Natural killer cell (primary cell): ENCODE measurements at places on chromosomes 6 and 20. TPM values are rescaled to one million over a fixed set of nuclear protein-coding genes. Genes with fewer than 3 reads are reported as not detected.

NELFCD gene
- 75.7 TPM for total RNA-seq

CFAP61 gene
- total RNA-seq = 1.0 TPM

SYCP2 gene
- total RNA-seq = 8.6 TPM

HLA-G gene
- 4.0 TPM for total RNA-seq

GRCh38 chr6:111597291-111598086 is 8.2 kb downstream of the TRAF3IP2 start:
- no peak overlapping the region for H3K4me3 ChIP-seq
- DNase-seq = no peak
- H3K27ac ChIP-seq = no peak overlapping the region
- H3K4me1 ChIP-seq = no peaks in the 10 kb centered on the region

- DNase-seq = no peak
- no peaks in the 10 kb centered on the region for H3K4me1 ChIP-seq
- H3K36me3 ChIP-seq = no peaks in the 10 kb centered on the region
- no peak overlapping the region for H3K27ac ChIP-seq
- no peak overlapping the region for H3K4me3 ChIP-seq
- H3K27me3 ChIP-seq = no peaks in the 10 kb centered on the region
Measured at GRCh38 chr6:123909989-123910388, 106.3 kb downstream of the NKAIN2 start.

DNA sequence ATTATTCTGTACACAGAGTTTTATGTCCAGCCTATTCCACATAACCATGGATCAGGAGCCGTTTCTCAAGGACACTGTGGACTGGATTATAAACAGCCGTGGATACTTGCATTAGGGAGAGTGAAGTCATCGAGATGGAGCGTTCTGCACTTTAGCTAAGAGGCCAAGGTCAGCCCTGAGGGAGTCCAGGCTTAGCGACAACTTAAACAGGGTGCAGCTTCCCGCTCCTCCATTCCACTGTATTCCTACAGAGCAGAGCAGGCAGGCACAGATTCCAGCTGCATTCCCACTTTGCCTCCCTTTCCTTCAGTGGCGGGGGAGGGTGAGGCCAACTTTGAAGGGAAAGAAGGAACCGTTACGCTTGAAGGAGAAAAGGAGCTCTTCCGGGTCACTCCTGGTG is 59.5 kb downstream of the RAMACL start:
- no peaks in the 10 kb centered on the region for H3K36me3 ChIP-seq
- H3K4me3 ChIP-seq = no peak overlapping the region
- no peak overlapping the region for H3K27ac ChIP-seq
- DNase-seq = no peak
- no peaks in the 10 kb centered on the region for H3K27me3 ChIP-seq
- no peaks in the 10 kb centered on the region for H3K4me1 ChIP-seq

CTAGE9 gene
- not detected for total RNA-seq

DNA sequence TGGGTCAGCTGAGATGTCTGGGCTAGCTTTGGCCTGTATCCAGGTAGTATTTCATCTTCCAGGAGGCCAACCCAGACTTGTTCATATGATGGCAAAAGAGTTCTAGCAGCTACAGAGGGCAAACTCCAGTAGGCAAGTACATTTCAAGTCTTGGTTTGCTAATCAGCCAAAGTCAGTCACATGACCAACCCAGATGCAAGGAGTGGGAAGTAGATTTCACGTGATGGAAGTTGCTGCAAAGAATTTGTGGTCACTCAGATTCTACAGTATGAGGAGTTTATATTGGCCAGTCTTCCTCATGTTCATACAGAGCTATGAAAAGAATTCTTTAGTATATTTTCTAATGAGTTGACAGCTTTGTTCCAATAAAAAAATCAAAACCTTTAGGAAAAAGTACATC is 101.8 kb downstream of the PHACTR1 start:
- no peaks in the 10 kb centered on the region for H3K36me3 ChIP-seq
- no peak for DNase-seq
- H3K4me3 ChIP-seq = no peak overlapping the region
- no peak overlapping the region for H3K27ac ChIP-seq
- H3K4me1 ChIP-seq = no peaks in the 10 kb centered on the region

DNA sequence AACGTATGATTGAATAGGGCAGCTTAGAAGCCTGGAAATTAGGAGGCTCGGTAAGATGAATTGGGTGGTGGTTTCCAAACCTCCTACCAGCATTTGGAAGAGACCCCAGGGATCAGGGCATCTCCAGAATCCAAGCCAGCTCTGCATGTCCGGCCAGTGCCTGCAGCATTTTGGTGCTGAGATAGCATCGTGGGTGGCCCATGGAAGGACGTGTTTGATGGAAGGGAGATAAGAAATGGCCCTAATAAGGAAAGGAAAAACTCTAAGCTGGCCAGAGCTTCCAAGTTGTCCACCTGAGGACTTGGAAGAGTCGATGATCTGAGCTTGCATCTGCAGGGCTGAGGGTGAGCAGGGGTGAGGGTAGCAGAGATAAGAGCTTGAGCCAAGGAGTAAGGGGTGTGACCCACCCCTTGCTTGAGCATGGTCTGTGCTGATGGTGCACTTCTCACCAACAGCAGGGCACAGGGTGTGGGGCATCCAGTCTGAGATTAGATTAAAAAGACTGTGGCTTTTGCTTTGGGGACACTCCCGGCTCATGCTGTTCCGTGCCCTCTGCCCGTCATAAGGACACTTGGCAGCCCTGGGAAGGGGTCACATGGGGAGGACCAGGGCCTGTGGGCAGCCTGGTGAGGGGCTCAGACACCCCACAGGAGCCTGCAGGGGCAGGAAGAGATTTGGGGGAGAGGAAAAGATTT is 213.2 kb downstream of the ERMARD start:
- no peak for DNase-seq
- no peak overlapping the region for H3K27ac ChIP-seq
- peaks cover 5% of the 10 kb centered on the region for H3K27me3 ChIP-seq
- H3K4me3 ChIP-seq = no peak overlapping the region
- peaks cover 17% of the 10 kb centered on the region for H3K4me1 ChIP-seq

- H3K4me1 ChIP-seq = no peaks in the 10 kb centered on the region
- no peaks in the 10 kb centered on the region for H3K27me3 ChIP-seq
- DNase-seq = no peak
- no peaks in the 10 kb centered on the region for H3K36me3 ChIP-seq
- H3K4me3 ChIP-seq = no peak overlapping the region
Measured at GRCh38 chr20:19557291-19557690, 200.8 kb upstream of the RIN2 start.

RIMS1 gene
- not detected for total RNA-seq

GRCh38 chr20:40899344-40899743 is 129.3 kb upstream of the TOP1 start:
- peaks cover 11% of the 10 kb centered on the region for H3K4me1 ChIP-seq
- no peak overlapping the region for H3K4me3 ChIP-seq
- no peak for DNase-seq
- no peaks in the 10 kb centered on the region for H3K36me3 ChIP-seq

DNA sequence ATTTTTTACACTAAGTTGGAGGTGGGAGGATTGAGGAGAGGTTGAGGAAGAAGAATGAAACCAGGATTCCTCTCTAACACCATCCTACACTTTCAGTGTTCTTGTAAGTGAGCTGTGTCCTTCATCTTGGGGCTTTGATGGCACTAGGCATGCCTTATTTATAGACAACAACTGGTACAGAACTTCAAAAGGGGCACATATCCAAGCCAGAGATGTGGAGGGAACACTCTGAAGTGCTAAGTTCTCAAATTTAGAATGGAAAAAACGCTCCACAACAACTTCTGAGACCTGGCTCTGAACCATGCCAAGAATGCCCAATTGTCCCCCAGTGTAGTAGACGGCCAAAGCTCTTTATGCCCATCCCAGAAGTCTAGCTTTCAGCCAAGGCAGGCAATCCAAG is 16.2 kb upstream of the PKHD1 start:
- no peak overlapping the region for H3K27ac ChIP-seq
- no peaks in the 10 kb centered on the region for H3K4me1 ChIP-seq
- no peak overlapping the region for H3K4me3 ChIP-seq
- peaks cover 2% of the 10 kb centered on the region for H3K27me3 ChIP-seq
- H3K36me3 ChIP-seq = no peaks in the 10 kb centered on the region

DNA sequence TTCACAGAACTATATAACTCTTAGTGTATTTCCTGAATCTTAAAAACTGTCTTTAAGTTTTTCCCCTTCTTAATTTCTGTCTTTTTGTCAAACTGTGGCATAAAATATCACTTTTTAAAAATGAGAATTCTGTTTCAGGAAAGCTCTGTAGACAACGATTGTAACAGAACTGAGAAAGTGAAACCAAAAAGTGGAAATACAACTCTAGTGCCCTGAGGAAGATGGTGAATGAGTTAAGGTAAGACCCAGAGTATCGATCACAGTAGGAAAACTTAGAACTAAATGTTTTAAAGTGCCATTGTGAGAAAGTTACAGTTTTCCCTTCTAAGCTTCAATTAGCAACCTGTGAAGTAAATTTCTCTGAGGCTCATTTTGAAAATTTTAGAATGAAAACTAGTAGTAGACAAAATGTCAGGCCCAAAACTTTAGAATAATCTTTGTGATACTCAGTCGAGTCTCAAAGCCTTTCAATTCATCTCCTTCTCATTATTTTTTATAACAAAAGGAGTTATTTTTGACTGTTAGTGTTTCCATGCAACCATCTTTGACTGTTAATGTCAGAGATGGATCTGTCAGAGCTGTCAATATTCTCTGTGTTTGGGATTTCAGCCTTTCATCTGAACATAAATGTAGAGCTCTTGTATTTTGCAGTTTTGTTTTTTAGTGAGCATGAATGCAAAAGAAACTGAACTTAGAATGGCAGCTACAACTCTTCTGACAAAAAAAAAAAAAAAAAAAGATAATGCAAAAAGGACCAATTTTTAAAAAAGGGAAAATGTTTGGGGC is 19.0 kb upstream of the TRDN start:
- no peaks in the 10 kb centered on the region for H3K4me1 ChIP-seq
- no peaks in the 10 kb centered on the region for H3K36me3 ChIP-seq
- no peaks in the 10 kb centered on the region for H3K27me3 ChIP-seq
- no peak for DNase-seq

DNA sequence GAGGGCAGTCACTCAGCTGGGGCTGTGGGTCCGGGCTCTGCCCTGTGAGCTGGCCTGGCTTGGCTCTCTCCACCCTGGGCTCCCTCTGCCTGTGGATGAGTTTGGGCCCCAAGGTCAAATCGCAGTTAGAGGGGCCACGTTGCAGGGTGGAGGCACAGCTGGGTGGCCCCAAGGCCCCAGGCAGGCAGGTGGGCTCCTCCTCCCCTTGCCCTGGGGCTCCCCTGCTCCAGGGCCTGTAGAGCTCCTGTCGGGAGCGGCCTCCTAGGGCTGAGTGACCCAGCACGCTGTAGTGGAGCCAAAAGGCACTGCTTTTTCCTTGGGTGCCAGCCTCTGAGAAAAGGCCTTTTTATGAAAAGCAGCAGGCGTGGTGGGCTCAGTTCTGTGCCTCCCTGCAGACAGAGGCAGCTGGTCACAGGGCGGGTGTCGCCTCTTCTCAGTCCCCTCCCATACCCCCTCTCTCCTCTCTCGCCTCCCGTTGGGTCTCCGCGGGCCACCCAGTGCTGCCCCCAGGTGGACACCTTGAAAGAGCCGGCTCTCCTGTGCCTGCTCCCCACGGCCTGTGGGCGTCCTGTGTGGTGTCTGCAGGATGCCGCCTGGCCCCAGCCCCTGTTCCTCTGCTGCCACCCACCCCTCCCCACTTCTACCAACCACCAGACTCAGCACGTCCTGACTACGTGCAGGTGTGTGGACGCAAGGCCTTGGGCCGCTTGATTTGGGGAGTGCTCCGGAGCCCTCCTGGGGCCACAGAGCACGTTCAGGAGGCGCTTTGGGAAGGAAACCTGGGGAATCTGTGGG is 13.2 kb downstream of the SS18L1 start:
- peak; percentile 80 for DNase-seq
- H3K36me3 ChIP-seq = peaks cover 8% of the 10 kb centered on the region
- no peak overlapping the region for H3K27ac ChIP-seq
- no peak overlapping the region for H3K4me3 ChIP-seq

GRCh38 chr20:47796971-47797370 is 11.7 kb upstream of the SULF2 start:
- DNase-seq = no peak
- H3K4me1 ChIP-seq = no peaks in the 10 kb centered on the region
- no peak overlapping the region for H3K4me3 ChIP-seq
- no peak overlapping the region for H3K27ac ChIP-seq
- H3K36me3 ChIP-seq = no peaks in the 10 kb centered on the region
- no peaks in the 10 kb centered on the region for H3K27me3 ChIP-seq

DNA sequence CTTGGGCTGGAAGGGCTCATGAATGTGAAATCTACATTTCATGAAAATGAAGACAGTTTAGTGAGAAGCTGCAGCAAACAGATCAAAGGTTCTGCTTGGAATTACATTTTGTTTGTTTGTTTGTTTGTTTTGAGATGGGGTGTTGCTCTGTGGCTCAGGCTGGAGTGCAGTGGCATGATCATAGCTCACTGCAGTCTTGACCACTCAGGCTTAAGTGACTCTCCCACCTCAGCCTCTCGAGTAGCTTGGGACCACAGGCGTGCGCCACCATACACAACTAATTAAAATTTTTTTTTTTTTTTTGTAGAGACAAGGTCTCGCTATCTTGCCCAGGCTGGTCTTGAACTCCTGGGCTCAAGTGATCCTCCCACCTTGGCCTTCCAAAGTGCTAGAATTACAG is 5.8 kb downstream of the DSP start:
- H3K4me1 ChIP-seq = peaks cover 5% of the 10 kb centered on the region
- H3K36me3 ChIP-seq = no peaks in the 10 kb centered on the region
- no peak for DNase-seq
- peaks cover 19% of the 10 kb centered on the region for H3K27me3 ChIP-seq
- H3K4me3 ChIP-seq = no peak overlapping the region

GRCh38 chr6:34145161-34146020 is 496 bp downstream of the GRM4 start:
- no peak overlapping the region for H3K4me3 ChIP-seq
- H3K27ac ChIP-seq = no peak overlapping the region

SLC44A4 gene
- not detected for total RNA-seq

GRCh38 chr6:69580706-69581105 is 216.1 kb downstream of the LMBRD1 start:
- peaks cover 4% of the 10 kb centered on the region for H3K4me1 ChIP-seq
- no peaks in the 10 kb centered on the region for H3K27me3 ChIP-seq
- H3K4me3 ChIP-seq = no peak overlapping the region
- no peak for DNase-seq
- no peaks in the 10 kb centered on the region for H3K36me3 ChIP-seq

SPAG4 gene
- 11.9 TPM for total RNA-seq

C6orf118 gene
- not detected for total RNA-seq

SLCO4A1 gene
- total RNA-seq = 1.4 TPM

GRCh38 chr6:138560130-138560860 is 61.0 kb upstream of the NHSL1 start:
- H3K27ac ChIP-seq = no peak overlapping the region
- no peak for DNase-seq
- no peaks in the 10 kb centered on the region for H3K36me3 ChIP-seq

- DNase-seq = peak; percentile 85
- H3K4me1 ChIP-seq = no peaks in the 10 kb centered on the region
- H3K4me3 ChIP-seq = no peak overlapping the region
- peaks cover 2% of the 10 kb centered on the region for H3K27me3 ChIP-seq
Measured at GRCh38 chr20:63580796-63581461, 6.9 kb upstream of the HELZ2 start.

DYNLT2 gene
- total RNA-seq = 4.0 TPM
